Type B pancreatic cell (in vitro differentiated cells): ENCODE measurements at places on chromosomes 4 and X. TPM values are rescaled to one million over a fixed set of nuclear protein-coding genes. Genes with fewer than 3 reads are reported as not detected.

CFAP47 gene
- total RNA-seq = 0.31 and 3.0 TPM in 2 replicates

SLC16A2 gene
- total RNA-seq = 10.0 and 17.0 TPM in 2 replicates

MAGEB17 gene
- total RNA-seq = 0.26 TPM in 1 of 2 replicates, not detected in the other

IL2RG gene
- total RNA-seq = 1.5 and 5.2 TPM in 2 replicates

RPA4 gene
- 0.40 and 0.43 TPM in 2 replicates for total RNA-seq

ZRSR2 gene
- 15.5 and 16.6 TPM in 2 replicates for total RNA-seq

FATE1 gene
- 0.29 and 0.62 TPM in 2 replicates for total RNA-seq

SYP gene
- total RNA-seq = 13.6 and 14.8 TPM in 2 replicates

SERTM2 gene
- total RNA-seq = 1.7 and 8.9 TPM in 2 replicates

DNA sequence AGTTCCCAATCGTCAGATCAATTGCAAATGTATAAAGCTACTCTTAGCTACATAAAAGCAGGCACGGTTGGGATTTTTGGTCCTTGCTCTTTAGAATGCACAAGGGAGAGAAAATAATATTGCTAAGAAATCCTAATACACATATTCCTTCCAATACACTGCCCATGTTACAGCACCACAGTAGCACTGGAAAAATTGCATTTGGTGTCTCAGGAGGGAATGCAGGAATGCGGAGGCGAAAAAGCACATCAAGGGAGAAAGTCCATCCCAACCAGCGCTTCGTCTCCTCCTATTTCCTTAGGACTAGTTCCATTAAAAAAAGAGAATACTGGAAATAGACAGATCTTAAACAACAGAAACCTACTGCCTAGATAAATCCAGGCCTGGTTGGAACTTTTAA is 23.9 kb downstream of the ADGRA3 start:
- no peaks in the 10 kb centered on the region for H3K27me3 ChIP-seq
- H3K27ac ChIP-seq = no peak overlapping the region

DNA sequence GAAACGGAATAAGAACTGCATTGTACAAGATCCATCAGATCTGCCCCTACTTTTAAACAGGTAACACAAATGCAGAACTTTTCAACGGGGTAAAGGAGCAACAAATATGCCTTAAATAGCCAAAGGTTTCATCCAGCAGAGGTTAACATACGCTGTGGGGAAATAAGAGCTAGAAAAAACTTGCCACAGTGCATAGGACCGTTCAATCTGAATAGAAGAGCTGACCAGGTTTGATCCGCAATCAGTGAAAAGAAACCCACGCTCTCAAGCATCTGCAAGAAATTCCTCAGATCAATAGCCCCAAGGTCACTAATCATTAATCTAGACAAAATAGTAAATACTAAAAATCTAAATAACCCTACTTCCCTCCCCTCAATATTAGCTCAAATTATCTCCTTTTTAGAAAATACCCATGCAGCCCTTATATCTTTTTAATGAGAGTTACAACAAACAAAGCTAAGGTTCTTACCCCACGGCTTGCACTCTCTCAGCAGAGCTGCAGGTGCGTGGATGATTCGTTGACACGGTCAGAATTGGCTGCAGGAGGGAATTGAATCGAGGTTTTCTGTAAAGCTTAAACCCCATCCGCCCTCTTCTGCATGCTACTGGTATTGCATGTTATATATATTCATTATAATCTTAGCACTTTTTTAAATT is at the start of gene TLR10:
TSS of gene TLR10 (minus strand) at position 539 of the 657 bp plus-strand sequence. CDS start 7,400 bp downstream, outside the sequence.
- H3K4me1 ChIP-seq = no peaks in the 10 kb centered on the region
- peak within 1 kb of the TSS; percentile 73 for H3K4me3 ChIP-seq
- no peak for DNase-seq
- H3K27me3 ChIP-seq = peaks cover 2% of the 10 kb centered on the region
- no peaks in the 10 kb centered on the region for H3K36me3 ChIP-seq

DNA sequence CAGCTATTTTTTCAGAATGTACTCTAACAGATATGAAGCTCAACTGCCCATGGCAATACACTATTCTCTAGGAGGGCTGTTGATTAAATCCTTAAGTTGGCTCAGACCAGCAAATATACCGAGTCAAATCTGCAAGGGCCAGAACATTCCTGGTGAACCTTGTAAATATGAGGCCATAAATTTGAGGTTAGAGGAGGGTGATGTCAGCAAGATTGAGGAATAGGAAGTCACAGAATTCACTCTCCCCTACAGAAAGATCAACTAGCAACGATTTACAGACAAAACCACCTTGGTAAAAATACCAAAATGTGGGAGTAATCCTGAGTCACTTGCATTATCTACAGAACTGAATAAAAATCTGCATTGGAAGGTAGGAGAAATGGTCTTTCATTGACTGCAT is 399.3 kb downstream of the GPM6A start:
- no peaks in the 10 kb centered on the region for H3K4me1 ChIP-seq
- H3K36me3 ChIP-seq = no peaks in the 10 kb centered on the region
- H3K27ac ChIP-seq = no peak overlapping the region
- DNase-seq = no peak
- no peak overlapping the region for H3K4me3 ChIP-seq
- no peaks in the 10 kb centered on the region for H3K27me3 ChIP-seq

GRCh38 chr4:17164666-17165065 is 266.2 kb upstream of the LDB2 start:
- no peak for DNase-seq
- H3K4me3 ChIP-seq = no peak overlapping the region
- H3K27ac ChIP-seq = no peak overlapping the region
- H3K36me3 ChIP-seq = no peaks in the 10 kb centered on the region
- H3K4me1 ChIP-seq = peaks cover 22% of the 10 kb centered on the region

- H3K27ac ChIP-seq = no peak overlapping the region
- H3K27me3 ChIP-seq = peaks cover 32% of the 10 kb centered on the region
- no peak overlapping the region for H3K4me3 ChIP-seq
- no peak for DNase-seq
- H3K4me1 ChIP-seq = no peaks in the 10 kb centered on the region
These were observed 10.1 kb upstream of the EXOSC9 start for GRCh38 chr4:121790976-121791375.

DNA sequence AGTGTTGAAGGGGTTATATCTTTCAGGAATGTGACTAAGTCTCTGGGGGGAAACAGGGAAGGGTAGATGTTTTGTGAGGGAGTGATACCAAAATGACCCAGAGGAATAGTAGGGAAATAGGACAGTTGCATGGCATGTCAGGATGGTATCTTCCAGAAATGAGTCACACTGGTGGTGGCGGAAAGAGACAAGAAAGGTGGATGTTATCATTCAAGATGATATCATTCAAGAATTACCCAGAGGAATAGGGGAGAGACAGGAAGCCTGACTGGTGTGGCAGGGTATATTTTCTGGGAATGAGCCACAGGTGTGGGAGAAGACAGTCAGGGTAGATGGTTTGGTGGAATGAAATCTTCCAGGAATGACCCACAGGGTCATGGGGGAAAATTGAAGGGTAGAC is 61.1 kb downstream of the MAOA start:
- H3K36me3 ChIP-seq = no peaks in the 10 kb centered on the region
- no peaks in the 10 kb centered on the region for H3K27me3 ChIP-seq
- no peak overlapping the region for H3K27ac ChIP-seq
- no peaks in the 10 kb centered on the region for H3K4me1 ChIP-seq

DNA sequence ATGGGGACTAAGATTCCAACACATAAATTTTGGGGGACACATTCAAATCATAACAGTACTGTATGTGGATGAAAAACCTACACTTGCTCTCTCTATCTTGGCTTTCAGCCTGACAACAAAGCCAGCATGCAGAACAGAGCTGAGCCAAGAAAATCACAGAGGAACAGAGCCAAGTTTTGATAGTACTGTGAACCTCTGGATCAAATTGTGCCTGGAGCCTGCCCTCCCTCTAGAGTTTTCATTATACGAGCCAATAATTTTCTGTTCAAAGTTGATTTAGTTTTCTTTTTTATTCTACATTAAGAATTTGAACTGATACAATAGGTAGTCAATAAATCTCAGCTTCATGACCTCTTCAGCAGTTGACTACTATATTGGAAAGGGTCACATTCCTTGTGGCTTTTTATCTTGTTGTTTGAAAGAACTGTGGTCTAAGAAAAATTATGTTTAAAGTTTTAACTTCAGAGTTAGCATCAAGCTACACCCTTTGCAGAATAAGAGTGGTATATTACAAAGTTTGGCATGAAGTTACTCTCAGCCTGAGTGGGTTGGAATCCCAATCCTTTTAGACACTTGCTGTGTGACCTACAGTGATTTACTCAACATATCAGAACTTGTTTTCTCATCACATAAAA is 31.1 kb downstream of the GRID2 start:
- H3K27me3 ChIP-seq = no peaks in the 10 kb centered on the region
- no peaks in the 10 kb centered on the region for H3K36me3 ChIP-seq
- DNase-seq = no peak
- no peak overlapping the region for H3K27ac ChIP-seq
- H3K4me3 ChIP-seq = no peak overlapping the region

DNA sequence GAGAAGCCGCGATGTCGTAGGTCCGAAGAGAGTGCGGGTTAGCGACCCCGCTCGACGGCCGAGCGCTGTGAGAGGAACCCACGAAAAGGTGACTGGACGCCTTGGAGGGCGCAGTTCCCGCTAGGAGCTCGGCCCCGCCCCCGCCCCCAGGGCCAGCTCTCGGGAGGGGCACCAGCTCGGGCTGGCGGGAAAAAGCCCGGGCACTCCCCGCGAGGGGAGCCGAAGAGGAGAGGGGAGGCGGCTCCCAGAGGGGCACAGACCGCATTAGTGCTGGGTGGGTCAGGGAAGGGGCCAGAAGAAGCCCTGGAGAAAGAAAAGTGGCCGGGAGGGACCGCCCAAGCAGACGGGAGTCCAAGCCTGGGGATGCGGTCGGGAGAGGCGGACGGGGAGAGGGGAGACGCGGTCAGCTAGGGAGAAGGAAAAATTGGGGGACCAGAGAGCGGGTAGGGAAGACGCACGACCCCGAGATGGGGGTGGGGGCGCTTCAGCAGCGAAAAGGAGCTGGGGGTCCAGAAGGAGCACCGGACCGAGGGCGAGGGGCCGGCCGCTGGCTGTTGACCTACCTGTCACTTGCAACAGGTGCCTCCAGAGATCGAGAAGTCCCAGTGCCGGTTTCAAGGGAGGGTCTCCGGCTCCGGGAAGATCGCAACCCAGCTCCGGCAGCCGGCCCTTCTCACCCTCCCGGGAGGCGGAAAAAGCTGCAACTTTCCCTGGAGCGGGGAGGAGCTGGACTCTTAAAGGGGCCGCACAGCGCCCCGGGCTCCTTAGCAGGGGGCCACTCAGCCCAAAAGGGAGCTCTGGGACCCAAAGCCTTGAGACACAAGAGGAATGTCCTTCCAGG is at the start of gene SYTL4:
TSS of gene SYTL4 (minus strand) at position 681 of the 841 bp plus-strand sequence. CDS start 30,084 bp downstream, outside the sequence.
- no peaks in the 10 kb centered on the region for H3K36me3 ChIP-seq
- H3K4me3 ChIP-seq = peak within 1 kb of the TSS; percentile 82
- DNase-seq = no peak
- H3K27me3 ChIP-seq = peaks cover 17% of the 10 kb centered on the region
- no peak within 1 kb of the TSS for H3K27ac ChIP-seq

DNA sequence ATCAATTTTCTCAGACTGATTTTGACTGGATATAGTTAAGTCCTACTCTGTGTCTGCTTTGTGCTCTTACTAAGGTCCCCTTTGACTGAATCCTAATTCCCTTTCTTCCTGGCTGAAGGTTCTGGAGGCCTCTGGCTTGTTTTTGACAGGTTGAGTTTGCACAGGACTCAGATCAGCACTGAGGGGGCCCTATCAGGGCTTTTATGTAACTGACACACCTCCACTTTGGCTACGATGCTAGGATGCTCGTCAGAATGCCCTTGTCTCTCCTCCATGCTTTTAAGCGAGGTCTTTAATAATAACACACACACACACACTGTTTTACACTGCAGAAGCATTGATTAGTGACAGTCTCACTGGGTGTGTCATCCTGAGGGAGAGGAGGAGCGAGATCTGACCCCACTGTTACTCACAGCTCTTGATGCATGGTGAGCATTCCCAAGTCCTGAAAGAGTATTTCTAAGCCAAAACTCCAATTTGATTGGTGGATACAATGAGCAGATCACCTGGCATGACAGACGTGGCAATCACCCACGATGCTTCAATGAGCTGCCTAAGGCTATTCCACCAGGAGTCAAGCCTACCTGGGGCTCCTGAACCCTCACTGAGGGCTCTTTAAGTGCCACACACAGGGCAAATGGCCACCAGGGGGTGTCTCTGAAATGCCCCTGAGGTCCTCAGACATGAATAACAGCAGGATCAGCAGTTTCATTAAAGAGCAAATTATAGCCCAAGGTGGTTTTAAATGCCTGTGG is 130.4 kb upstream of the CPEB2 start:
- no peak overlapping the region for H3K4me3 ChIP-seq
- no peaks in the 10 kb centered on the region for H3K36me3 ChIP-seq
- H3K27ac ChIP-seq = no peak overlapping the region

DNA sequence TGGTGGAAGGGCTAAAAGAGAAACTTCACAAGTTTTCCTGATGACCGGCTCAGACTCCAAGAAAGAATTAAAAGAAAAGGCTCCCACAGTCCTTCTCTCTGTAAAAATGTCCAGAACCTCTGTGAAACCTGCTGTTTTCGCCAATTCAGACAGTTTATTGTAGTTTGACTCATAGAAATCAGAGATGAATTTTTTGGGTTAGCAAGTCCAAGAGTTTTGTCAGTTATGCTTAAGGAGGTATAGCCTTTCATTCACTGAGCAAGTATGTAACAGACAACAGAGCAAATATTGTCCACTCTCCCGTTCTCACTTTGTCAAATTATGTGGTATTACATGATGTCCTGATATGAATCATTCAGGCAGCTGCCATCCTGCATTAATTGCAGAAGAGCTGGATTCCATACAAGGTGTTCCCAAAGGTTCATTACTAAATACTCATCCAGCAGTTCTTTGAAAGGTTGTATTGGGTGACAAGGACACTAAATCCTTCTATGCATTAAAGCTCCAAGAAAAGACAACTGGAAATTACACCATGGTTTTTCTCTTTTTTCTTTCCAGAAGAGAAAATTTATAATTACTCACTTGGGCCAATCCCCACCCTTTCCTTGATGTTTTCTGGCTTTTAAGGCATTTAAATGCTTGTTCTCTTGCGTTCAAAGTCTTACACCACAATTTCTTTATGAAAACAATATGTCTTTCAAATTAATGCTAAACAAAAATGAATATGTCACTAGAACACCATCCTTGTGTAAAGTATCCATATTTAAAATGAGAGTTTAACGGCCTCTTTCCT is 30.0 kb upstream of the PLAC1 start:
- H3K27ac ChIP-seq = no peak overlapping the region
- no peaks in the 10 kb centered on the region for H3K27me3 ChIP-seq
- H3K4me3 ChIP-seq = no peak overlapping the region

DNA sequence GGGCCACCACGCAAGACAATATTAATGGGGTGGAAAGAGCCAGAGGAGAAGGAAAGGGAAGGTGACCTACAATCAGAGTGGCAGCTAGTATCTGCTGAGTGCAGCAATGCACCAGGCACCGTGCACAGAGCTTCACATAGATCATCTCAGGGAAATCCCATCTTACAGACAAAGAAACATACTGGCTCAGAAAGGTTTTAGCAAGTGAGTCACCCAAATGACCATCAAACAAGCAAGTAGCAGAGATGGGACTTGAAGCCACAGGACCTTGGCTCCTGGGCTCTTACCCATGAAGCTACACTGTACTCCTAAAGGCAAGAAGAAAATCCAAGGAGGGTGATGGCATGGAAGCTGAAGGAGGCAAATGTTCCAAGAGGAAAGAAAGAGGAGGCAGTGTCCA is 6.8 kb downstream of the ANXA5 start:
- no peak overlapping the region for H3K27ac ChIP-seq
- no peak overlapping the region for H3K4me3 ChIP-seq
- peaks cover 6% of the 10 kb centered on the region for H3K4me1 ChIP-seq
- peaks cover 36% of the 10 kb centered on the region for H3K36me3 ChIP-seq
